Cerebellar cortex (tissue), 1 donor: ENCODE measurements at places on chromosomes 4 and X.

DNA sequence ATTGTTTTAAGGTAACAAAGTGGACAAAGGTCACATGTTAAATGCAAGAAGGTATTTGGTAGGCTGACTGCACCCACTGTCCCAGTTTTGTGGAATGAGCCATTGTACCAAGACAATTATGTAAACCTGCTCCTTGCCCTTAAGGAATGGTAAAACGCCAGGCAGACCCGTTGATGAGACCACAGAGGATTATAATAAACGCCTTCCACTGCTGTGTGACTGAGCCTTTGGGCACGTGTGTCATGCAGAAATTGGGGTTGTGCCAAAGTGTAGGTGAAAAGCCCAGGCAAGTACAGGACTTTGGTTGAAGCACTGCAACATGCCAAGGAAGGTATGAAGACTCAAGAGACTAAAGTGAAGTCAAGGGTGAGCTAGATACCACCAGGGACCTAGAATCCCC is 59.7 kb downstream of the LRRC66 start:
- DNase-seq = no peak

- no peak for DNase-seq
Observed at GRCh38 chr4:114509340-114509739, 89.3 kb upstream of the UGT8 start.

DNA sequence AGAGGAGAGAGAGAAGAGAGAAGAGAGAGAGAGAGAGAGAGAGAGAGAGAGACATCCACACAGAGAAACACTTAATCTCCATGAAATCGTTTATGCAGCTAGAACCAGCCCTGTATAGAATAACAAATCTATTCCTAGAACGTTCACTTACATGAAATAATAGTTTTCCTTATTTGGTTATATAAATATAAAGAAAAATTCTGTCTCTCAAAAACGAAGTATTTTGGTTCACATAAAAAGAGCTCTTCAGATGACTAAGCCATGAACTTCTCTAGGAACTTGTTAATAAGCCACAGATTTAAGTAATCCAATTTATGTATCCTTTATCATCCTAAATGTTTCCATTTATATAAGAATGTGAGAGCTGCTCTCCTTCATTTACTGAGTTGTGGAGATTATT is 1315.1 kb upstream of the PCDH7 start:
- no peak for DNase-seq

- no peak for DNase-seq
Observed at GRCh38 chrX:100680756-100681155, 36.8 kb downstream of the SRPX2 start.

DNA sequence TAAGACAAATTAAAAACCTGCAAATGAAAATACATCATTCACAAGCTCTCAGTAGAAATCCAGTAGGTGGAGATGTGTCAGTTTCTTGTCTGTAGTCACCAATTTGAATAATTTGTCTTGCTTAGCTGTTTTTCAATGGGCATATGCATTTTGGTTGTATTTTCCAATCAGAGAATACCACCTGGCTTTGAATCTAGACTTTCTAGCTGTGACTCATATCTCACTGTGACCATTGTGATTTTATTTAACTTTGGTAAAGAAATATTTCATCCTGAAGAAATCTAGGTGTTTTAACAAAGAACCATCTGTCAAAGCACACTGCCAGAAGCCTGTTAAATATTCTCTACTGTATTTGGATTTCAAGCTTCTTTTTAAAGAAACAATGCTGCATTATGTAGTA is 1650.6 kb upstream of the IGFBP7 start:
- no peak for DNase-seq

DNA sequence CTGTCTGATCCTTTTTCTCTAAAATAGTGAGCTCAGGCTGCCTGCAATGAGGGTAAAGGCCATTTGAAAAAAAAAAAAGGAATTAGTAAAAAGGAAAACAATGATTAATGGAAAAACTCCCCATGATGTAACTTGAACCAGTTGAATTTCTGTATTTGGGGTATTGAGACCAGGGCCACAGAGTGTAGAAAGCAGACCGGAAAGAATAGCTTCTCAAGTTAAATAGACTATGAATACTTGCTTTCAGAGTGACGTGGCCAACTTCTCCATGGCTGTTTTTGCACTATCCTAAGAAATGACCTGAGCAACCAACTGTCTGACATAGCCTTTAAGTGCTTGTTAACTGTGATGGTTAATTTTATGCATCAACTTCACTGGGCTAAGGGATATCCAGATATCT is 222.1 kb upstream of the INTU start:
- DNase-seq = no peak

DNA sequence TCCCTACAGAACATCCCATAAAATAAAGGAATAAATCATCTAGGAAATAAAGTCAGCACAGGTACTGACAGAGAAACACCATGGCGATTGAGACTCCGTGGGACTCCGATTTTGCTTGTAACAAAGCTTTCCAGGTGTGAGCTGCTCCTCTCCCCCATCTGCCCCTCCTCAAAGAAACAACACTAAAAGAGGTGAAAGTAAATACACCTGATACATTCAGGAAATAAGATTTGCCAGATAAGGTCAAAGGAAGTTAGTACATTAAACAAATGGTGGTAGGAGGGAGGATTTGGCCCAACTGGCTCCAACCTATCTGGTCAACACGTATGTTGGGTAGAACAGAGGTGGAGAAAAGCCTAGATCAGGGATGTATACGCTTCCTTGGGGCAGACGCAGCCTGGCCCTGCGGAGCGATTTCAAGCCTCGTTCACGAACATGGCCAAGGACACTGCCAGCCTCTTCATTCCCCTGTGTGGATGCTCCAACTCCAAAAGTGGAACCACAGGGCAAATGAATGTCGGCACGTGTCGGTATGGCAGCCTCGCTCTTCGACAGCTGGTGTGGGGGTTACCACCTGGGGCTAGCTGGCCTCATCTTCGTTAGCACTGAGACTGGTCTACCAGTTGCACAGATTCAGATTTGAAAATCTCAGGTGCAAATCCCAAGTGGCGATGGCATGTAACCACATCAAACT is 162.5 kb downstream of the AFAP1 start:
- peak; percentile 35 for DNase-seq

DNA sequence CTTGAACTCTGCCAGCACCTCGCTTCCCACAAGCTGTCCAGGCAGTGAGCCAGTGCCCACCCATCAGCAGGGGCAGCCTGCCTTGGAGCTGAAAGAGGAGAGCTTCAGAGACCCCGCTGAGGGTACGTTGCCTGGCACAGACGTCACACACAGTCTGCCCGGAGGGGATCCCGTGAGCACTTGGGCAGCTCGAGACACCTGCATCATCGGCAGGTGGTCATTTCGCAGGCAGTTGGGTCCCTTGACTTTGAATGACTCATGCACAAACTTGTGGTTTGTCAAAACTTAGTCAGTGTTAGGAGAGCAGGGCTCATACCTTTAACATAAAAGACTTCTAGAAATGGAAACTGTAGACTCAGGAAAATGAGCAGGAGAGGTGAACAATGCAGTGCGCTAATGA is 9.9 kb downstream of the TACC3 start:
- DNase-seq = no peak

DNA sequence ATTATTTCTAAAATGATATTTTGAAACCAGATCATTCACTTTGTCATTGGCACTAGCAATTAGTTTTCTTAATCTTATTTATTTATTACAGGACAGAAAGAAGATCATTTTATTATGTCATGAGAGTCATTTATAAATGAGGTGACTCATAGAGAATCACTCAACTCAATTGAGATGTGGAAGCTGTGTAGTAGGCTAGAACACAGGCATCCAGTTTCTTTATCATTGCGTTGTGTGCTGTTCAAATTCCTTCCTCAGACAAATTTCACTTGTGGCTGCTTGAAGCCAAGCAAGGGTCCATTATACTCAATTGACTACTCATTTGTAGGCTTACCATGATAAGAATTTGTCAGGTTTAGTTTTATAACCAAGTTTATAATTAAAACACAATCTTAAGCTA is 87.6 kb downstream of the MRPL1 start:
- DNase-seq = no peak

- DNase-seq = no peak
Observed at GRCh38 chr4:687048-687970, 1.6 kb downstream of the SLC49A3 start.

GRCh38 chr4:139933104-139933503 is 220.9 kb downstream of the MAML3 start:
- DNase-seq = no peak

- no peak for DNase-seq
Observed at GRCh38 chr4:54659749-54660535, 2.2 kb downstream of the KIT start.

DNA sequence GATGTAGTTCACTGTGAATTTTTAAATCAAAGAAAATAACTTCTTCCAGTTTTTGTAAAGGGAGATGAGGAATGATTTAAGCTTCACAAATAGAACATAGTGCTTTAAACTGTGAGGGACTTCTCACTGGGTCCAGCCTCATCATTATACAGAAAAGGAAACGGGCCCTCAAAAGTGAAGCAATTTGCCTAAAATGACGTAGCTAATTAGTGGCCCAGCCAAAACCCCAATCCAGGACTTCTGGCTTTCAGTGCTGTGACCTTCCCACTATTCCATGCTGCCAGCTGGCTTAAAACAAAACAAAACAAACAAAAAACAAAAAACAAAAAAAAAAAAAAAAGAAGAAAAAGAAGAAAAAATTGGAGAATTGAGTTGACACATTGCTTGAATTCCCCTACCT is 45.0 kb upstream of the STOX2 start:
- DNase-seq = no peak

DNA sequence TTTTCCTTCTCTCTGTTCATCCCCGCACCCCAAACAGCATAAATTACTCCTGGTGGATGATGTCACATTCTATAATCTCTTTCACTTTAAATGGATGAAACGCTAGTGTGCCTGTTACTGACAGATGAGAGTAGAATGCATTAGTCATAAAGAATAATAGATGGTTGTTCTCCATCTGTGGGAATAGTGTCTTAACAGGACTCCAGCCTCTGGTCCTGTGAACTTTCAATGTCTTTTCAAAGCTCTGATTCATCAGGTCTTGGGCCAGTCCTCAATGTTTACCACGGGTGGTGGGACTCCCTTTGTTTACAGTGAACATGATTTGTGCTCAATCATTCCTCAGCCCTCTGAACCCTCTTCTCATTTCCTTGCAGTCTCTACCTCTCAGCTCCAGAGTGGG is 182.6 kb downstream of the GABRB1 start:
- DNase-seq = no peak

GRCh38 chr4:147964266-147964880 is 232.5 kb downstream of the ARHGAP10 start:
- DNase-seq = no peak

DNA sequence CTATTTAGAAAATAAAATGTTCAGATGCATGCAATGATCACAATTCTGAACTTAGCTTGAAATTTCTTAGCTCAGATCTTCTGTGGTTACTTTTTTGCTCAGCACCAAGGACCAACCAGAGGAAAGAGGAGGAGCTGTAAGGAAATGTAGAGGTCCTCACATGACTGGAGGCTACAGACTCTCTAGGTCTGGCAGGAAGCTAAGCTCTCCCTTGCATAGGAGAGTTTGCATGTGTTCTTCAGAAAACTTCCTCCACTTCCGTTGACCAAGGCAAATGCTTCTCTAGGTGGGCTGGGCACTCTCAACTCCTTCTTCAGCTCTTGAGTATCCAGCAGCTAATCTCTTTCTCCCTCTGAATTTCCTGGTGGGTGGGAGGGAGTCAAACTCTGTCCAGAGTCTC is 119.6 kb downstream of the BTC start:
- DNase-seq = no peak

DNA sequence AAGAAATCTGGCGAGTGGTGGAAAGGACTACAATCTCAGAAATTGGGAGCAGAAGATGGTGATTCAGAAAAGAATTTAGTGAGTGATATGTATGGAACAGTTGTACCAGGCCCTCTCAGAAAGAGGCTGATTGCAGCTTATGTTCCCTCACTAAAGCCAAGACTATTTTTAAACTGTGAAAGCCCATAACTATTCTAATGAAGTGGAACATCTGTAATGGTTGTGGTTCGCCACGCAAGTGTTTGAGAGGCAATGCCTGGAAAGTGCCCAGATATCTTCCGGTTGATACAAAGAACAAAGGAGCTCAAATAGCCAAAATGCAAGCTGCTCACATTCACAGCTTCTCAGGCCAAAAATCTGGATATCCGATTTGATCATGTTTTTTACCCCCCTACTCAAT is 1250.7 kb downstream of the RAPGEF2 start:
- DNase-seq = no peak

DNA sequence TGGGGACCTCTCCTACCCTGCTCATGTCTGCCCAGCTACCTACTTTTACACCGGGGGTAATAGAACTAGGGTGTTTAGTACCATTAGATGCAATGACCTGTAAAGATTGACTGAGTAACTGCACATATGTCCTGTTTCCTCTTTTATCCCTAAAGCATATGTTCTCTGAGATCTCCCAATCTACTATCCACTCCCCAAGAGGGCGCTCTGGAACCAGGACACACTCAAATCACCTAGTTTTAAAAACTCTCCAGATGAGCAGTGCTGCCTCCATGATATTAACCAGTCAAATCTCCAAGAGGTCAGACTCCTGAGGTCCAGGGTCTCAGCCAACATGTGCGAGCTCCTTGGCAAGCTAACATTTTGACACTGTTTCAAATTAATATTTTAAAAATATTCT is 87.0 kb upstream of the TSPAN5 start:
- DNase-seq = peak; percentile 61

DNA sequence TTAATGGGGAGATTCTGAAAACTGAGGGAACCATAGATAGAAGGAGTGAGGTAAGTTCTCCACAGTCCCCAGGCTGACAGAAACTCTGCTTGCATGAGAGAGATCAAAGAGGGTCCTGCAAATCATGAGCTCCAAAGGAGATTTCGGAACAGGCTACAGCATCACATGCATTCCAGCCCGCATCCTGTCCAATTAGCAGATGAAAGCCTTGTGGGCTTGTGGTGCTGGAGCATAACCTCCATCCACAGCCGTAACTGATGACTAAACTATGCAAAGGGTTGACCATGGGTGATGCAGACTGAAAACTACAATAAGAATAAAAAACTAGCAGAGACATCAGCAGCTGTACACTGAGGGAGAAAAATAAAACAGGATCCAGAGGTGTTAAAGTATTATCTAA is 654.5 kb downstream of the TLL1 start:
- DNase-seq = no peak

DNA sequence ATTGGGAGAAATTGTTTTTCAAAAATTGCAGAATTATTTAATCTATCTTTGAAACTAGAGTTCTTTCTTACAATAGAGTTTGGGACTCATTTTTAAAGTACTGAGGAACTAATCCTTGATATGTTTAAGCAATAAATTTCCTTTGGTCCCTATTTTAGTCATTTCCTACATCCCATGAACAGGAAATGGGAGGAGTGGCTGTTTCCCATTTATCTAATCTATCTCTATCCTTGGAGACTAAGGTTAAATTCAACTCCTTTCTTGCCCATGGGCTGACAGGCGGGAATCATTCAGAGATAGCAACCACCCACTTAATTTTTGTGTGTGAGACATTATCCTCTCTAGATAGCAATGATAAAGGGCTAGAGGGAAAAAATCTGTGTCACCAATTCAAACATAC is 131.6 kb upstream of the EMCN start:
- DNase-seq = no peak
